NCI-H2029 (cell line): ENCODE measurements at places on chromosomes 7 and 10.

GRCh38 chr10:34205452-34205851 lies 609.6 kb downstream of the PARD3 start:
- no peak for DNase-seq

DNA sequence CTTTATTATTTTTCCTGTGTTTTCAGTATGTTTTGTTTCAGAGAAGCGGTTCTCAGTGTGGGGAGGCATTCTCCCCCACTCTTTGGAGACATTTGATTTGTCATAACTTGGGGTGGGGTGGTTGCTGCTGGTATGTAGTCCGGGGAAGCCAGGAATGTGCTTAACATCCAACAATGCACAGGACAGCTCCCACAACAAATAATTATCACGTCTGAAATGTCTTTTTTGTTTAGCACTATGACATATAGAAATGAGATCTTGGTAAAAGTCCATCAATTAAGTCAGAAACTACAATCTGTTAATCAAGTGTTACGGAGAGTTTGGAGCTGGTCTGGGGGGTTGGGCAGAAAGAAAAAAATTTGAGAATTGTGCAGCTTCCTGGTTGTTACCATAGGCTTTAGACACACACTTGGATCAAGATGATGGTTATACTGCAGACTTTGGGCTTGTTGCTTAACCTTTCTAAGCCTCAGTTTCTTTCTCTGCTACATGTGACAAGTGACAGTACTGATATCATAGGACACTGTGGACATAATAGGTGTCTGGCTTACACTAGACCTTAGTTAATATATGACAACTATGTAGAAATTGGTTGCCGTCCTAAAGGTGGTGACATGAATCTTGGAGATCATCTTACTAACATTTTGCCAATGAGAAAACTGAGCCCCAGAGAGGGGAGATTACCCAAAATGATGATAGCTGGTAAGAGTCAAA lies 113.7 kb downstream of the LRMDA start:
- DNase-seq = no peak

GRCh38 chr7:132145466-132145865 lies 430.8 kb downstream of the PLXNA4 start:
- DNase-seq = no peak

DNA sequence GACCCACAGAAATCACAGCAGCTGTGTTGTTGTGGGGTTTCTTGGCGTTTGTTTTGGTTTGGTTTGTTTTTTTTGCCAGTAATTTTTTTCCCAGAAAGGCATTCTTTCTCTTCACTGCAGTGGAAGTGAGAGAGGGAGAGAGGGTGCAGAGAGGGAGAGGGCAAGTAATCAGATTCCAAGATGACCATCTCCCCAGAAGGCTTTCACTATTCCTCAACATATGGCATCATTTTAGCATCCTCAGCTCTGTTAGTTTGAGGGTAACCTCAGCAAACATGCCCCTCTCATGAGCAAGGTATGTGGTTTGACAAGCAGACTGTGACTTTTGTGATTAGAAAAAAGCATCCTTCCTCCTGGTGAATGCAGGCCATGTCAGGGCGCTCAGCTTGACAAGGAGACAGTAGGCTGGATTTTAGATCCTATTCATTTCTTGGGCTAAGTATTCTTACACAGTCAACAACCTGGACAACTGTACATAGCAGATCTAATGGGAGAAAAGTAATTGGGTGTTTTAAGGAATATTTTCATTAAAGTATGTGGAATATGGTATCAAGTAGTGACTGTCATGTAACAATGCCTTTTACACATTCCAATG lies 86.3 kb upstream of the PIK3CG start:
- no peak for DNase-seq

DNA sequence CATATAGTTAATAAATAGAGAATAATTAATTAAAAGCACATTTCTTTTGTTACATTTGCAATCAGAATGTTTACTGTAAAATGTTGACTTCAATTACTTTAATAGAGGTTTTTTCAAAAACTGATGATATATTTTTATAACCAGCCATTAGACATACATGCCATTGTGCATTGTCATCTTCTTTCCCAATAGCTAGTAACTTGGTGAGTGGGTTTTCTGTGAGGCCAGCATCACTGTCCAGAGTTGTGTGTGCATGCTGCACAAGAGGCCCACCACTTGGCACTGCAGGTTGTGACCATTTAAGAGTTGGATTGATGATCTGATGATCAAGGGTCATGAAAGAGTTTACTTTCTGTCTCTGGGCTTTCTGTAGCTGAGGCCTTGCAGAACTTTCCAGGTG lies 46.5 kb downstream of the TFEC start:
- no peak for DNase-seq

- peak; percentile 58 for DNase-seq
These were observed 1288.5 kb upstream of the AUTS2 start for GRCh38 chr7:68309806-68310205.

DNA sequence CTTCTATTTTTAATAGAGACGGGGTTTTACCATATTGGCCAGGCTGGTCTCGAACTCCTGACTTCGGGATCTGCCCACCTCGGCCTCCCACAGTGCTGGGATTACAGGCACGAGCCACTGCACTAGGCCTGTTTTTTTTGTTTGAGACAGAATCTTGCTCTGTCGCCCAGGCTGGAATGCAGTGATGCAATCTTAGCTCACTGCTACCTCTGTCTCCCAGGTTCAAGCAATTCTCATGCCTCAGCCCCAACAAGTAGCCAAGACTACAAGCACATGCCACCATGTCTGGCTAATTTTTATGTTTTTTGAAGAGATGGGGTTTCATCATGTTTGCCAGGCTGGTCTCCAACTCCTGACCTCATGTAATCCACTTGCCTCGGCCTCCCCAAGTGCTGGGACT lies 73.7 kb downstream of the TYW1B start:
- peak; percentile 4 for DNase-seq

- DNase-seq = no peak
These were observed 18.4 kb upstream of the VOPP1 start for GRCh38 chr7:55590517-55591281.

DNA sequence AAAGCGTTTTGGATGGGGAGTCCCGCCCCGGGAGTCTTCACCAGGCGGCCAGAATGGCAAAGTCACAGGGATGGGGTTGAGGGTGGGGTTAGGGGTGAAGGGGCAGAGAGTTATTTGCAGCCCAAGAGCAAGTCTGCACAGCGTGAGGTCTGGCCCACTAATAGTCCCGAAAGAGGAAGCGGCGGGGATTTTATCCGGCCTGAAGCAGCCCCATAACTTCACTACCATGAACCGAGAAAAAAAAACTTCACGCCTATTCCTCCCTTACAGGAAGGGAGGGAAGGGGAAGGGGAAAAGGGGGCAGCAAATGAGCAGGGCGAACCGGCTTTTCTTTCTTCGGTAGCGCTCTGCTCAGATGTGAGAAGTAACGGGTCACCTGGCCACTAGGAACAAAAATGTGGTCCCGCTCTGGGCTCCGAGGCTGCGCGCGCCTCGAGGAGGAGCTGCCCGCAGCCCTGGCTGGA lies 712 bp downstream of the ITPRIP start:
- no peak for DNase-seq
